ENCODE measurements at places on chromosomes 12 and 14.

GRCh38 chr14:68359022-68359836 is 433.6 kb downstream of the ZFP36L1 start:
- no peak for DNase-seq

DNA sequence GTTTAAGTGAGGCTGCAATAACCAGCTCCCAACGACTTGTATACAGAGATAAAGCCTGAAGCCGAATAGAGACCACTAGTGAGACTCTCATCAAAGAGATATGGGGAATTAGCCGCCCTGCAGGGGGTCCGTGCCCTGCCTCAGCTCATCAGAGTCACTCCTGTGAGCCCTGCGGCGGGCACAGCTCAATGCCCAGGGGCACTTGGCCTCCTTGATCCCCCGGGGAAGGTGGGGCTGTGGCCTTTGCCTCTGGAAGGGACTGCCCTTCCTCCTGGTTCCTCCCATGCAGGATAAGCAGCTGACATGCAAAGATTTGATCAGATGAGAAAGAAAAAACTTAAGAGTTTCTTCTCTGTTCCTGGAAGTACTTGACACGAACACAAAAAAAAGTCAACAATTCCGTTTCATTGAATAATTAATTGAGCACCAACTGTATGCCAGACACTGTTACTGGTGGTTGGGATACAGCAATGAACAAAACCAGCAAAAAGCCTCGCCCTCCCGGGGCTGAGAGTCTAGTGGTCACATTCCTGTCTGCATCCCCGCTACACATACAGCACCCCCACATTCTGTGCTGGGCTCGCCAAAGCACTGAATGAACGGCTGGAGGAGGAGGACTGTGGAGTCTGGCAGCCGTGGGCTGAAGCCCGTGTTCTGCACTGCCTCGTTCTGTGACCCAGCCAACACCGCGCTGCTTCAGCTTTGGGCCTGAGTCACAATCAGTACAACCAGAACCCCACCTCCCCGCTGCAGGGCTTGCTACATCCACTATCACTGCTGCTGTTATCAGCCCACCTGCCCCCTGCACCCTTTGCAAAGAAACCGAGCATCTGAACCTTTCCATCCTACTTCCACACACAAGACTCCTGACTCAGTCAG is 10.3 kb downstream of the TTC7B start:
- peak; percentile 88 for DNase-seq

DNA sequence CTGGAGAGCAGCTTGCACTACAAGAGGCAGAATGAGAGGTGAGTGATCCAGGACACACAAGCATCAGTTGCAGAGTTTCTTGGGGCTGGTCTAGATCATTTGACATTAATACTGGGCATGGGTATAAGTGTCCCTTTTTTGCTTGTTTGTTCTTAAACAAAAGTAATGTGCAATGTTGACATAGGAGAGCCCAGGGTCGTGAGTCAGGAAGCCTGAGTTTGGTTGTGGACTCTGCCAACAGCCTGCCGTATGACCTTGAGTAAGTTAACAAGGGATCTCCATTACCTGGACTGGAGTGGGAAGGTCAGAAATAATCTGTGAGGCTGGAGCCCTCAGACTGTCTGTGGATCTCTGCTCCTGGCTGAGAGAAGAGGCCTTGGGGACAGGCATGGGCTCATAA is 170.3 kb downstream of the KCNA5 start:
- no peak for DNase-seq

GRCh38 chr14:63220526-63220925 is 16.3 kb downstream of the RHOJ start:
- DNase-seq: no peak

- DNase-seq: no peak
Observed at GRCh38 chr14:59869381-59870255, 958 bp downstream of the RTN1 start.

- no peak for DNase-seq
Observed at GRCh38 chr12:69929531-69929930, 104.5 kb downstream of the MYRFL start.

DNA sequence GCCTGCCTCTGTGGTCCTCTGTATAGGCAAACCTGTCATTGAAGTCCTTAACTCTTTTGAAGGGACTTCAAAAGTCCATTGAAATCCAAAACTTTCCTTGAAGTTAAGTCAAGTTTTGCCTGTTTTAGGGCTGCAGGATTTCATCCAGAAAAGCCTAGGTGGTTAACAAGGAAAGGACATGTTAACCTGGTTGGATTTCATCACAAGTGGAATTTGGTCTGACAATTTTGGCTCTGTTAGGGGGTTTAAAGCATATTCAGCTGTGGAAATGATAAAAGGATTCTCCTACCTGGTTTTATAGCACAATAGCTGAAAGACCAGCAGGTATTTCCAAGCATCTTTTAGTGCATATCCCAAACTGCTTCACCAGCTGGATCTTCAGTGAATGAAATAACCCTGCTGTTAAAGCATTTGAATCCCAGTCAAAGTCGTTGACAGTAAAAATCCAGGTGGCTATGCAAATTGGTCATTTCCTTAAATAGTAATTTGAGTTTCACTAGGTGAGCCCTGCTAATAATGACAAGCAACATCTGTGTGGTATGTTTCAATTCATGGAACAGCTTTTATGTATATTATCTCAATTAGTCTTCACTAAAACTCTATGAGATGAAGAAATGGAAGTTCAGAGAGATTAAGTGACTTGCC is 400.5 kb downstream of the ETNK1 start:
- DNase-seq: no peak

DNA sequence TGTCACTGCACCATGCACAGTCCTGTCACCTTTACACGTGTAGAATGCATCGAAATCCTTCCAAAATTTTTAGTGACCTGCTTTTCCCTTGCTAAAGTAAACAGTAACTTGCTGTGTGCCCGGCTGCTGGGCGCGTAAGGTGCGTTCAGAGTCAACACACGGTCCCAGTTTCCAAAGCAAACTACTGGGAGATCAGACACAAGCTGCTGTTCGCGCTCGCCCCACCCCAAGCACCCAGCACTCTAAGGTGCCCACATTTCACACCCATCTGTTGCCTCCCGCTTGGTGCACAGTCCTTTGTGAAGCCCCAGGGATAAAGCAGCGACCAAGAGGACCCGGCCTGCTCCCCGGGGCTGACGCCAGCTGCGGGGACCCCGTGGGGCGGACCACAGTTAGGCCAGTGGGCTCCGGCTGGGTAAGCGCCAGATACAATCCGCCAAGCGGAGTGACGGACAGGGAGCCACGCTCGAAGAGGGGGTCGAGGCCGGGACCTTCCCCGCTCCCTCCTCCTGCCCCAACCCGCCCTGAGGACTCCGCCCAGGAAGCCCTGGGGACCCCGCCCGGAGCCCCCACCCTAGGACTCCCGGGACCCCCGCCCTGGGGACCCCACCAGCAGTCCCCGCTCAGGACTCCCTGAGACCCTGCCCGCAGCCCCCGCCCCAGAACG is 633 bp downstream of the STX2 start:
- DNase-seq: no peak

DNA sequence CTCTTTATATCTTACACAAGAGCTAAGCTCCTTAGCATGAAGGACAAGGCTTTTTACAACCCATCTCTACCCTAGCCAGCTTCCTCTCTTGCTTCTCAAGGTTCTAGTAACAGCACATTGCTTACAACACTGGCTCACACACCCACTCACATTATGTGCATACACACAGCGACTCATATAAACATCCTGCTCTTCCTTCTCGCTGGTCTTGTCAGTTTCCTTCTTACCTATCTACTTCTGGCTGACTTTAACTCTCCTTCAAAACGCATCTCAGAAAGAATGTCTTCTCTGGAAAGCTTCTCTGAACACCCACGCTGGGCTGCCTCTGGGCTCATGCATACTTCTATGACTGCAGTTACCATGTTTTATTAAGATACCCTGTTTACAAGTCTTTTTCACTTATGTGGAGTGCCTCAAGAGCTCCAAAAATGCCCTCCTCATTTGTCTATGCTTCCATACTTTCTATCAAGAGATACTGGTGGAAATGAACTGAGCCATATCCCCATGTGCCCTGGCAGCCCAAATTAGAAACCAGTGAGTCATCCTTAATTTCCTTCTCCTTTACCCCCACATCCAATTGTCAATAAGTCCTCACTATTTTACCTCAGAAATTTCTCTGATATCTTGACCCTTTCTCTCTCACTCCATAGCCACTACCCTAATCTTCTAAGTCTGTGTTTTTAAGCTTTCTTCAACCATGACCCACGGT is 126.9 kb upstream of the KRAS start:
- DNase-seq: no peak

DNA sequence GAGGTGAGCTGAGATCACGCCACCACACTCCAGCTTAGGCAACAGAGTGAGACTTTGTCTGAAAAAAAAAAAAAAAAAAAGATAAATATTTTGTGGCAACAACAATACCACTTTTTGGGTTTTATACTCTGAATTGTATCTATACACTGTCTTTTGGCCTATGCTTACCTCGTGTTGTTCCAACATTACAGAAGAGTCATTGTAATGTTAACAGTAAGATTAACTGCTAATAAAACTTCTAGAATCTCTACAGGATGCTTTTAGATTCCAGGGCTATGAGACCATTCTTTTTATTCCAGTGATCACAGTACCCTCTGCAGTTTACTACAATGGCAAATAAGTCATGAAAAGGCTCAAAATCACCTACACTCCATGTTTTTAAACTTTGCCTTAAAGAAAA is 11.6 kb downstream of the IFT81 start:
- DNase-seq: no peak

DNA sequence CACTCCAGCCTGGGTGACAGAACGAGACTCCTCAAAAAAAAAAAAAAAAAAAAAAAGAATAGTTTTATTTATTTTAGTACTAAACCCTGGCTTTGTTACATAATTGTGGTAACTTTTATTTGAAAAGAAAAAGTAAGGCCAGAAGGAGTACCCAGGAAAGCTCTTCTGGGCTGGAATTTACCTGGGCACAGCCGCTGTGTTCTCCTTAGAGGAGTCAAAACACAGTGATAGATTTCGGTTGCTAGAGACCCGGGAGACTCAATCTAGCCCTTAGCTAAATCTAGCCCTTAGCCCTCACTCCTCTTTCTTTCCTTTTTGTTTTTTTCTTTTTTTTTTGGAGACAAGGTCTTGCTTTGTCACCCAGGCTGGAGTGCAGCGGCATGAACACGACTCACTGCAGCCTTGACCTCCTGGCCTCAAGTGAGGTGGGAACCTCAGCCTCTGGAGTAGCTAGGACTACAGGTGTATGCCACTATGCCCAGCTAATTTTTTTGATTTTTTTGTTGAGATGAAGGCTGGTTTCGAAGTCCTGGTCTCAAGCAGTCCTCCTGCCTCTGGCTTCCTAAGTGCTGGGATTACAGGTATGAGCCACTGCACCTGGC is 49.7 kb downstream of the SYNE2 start:
- no peak for DNase-seq

DNA sequence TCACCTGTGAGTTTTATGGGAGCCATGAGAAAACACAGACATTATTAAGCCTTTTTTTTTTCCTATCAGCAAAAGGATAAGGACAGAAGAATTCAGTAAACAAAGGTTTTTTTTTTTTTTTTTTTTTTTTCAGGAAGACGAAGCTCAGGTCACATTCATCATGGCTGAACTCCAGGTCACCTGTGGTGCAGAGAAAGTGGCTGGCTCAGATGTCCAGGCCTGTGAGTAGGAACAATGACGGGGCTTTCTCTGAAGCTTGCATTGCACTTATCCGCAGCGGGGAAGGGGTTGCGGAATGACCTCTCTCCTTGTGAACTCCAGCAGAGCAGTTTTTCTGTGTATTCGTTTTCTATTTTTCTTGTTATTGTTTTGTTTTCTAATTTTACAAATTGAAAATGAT is 759.6 kb upstream of the TMEM132C start:
- no peak for DNase-seq

DNA sequence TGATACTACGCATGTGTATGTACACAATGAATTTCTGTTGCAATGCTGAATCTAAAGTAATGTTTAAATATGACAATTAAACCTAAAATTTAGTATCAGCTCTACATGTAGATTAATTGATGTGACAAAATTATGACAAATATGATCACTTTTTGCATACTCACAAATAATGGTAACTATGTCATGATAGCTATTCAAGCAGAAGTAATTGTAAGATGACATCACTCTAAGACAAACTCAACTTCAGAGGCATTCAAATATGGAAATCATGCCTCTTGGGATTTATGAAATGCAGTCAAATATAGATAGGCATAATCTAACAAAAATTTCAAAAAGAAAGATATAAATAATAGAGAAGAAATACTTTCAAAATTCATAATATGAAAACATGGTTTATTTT is 571.7 kb upstream of the LRFN5 start:
- DNase-seq: no peak

GRCh38 chr12:110498984-110499706 is 2.8 kb downstream of the VPS29 start:
- no peak for DNase-seq

- DNase-seq: no peak
Observed at GRCh38 chr12:70002097-70002911, 177.3 kb downstream of the MYRFL start.

- DNase-seq: no peak
Observed at GRCh38 chr12:15794196-15794595, 5.0 kb upstream of the EPS8 start.

- DNase-seq: no peak
Observed at GRCh38 chr14:57018065-57018464, 207.8 kb upstream of the OTX2 start.

DNA sequence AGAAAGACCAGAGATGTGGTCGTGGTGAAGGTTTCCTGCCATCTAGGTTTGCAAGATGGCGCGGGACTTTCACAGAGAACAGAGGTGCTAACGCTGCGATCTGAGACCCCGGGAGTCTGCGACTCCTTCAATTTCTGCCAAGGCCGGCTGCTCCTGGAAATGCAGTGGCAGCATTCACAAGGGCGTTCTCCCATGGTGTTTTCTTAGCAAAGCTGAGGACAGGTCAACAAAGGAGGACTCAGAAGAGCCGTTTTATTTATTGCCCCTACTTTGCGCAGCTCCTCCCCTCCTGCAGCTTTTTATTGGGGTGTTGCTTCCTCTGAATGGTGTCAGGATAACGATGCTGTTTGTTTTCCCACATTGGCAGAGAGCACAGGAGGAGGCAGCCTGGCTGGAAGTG is 86.3 kb downstream of the TMEM132C start:
- DNase-seq: no peak

- DNase-seq: no peak
Observed at GRCh38 chr12:100672075-100672592, 98.7 kb downstream of the GAS2L3 start.

DNA sequence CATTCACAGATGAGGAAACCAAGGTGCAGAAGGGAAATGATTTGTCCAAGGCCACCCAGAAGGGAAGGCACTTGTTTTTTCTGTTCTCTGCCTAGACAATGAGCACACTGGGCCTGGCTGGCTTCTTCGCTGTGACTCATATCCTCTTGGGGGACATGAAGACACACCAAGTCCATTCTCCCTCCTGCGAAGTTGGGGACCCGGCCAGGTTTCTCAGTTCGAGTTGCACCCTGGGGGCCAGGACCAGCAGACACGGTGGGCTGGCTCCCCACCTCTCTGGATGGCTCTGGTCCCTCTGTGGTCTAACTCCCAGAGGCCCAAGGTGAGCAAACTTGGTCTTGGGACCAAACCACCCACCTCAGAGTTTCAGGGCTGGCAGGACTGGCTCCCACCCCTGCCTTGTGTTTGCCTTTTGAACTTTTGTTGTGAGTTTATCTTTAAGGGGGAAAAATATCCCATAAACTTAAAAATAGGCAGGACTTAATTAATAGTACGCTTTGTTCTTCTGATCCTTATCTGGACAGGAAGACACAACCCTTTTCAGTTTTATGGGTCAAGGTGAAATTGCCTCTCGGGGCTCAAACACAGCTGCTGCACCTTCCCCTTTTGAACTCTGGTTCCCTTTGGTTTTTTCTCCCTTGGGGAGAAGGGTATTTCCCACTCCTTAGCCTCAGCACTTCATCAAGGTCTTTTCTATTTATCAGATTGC is 9.0 kb upstream of the MLEC start:
- no peak for DNase-seq

GRCh38 chr14:89767861-89768268 is 186.7 kb downstream of the EFCAB11 start:
- DNase-seq: no peak
